Stimulated activated CD8-positive, alpha-beta memory T cell treated with anti-CD3 and anti-CD28 coated beads, Interleukin-4, amount 100 ng/mL, for 1 hour (primary cell): ENCODE measurements at places on chromosomes 16 and 17.

GRCh38 chr17:37650419-37651003 is 7.3 kb upstream of the DDX52 start:
- no peak for DNase-seq

GRCh38 chr17:17510456-17511292 is 14.5 kb upstream of the RASD1 start:
- no peak for DNase-seq

DNA sequence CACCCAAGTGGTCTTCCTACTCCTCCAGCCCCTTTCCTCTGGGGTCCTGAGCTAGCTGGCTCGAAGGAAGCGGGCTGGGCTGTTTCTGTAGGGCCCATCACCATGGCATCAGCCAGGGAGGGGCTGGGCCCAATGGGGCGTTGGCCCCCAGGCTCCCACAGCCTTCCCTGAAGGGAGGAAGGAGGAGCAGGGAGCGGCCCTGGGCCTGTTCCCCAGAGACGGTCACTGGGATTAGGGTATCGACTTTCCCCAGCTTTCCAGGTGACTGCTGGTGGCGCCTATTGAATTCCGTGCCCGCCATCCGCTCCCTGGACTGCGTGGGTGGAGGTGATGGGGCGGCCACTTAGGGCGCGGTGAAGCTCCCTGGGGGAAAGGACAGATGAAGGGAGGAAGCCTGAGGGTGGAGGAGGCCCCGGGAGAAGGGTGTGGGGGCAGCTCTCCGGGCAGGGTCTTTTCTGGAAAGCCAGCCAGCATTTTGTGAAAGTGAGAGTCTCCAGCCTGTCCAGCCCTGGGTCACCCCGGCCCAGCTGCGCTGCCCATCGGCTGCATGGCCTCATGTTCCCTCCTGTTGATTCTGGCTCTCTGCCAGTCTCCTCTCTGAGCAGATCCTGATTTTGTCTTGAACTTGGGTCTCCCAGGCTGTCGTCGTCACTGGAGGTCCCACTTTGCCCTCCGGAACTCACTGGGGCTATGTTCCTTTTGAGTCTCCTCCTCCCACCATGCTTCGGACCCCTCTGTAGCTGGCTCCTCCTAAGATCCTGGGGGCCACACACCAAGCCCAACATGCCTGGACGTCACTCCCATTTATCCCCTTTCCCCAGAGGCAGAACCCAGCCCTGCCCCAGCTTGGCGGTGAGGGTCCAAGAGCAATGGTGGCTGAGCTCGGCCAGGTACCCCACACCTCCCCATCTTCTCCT is 9.8 kb downstream of the NHERF1 start:
- no peak for DNase-seq

GRCh38 chr17:27871407-27871806 is 21.8 kb downstream of the LYRM9 start:
- DNase-seq, result no peak

DNA sequence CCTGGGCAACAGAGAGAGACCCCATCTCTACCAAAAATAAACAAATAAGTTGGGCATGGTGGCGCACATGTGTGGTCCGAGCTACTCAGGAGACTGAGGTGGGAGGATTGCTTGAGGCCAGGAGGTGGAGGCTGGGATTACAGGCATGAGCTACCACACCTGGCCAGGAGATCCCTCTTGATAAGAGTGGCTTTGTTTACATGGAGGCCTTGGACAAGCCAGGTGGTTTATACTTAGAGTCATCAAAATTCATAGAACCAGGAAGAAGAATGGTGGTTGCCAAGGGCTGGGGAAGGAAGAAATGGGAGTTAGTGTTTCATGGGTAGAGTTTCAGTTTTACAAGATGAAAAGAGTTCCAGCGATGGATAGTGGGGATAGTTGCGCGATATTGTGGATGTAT is 8.8 kb upstream of the ZFP1 start:
- no peak for DNase-seq

DNA sequence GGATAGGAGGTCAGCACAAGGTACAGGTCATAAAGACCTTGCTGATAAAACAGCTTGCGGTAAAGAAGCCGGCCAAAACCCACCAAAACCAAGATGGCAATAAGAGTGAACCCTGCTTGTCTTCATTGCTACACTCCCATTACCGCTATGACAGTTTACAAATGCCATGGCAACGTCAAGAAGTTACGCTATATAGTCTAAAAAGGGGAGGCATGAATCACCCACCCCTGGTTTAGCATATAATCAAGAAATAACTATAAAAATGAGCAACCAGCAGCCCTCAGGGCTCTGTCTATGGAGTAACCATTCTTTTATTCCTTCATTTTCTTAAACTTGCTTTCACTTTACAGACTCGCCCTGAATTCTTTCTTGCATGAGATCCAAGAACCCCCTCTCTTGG is 1.0 kb upstream of the HSBP1 start:
- no peak for DNase-seq

DNA sequence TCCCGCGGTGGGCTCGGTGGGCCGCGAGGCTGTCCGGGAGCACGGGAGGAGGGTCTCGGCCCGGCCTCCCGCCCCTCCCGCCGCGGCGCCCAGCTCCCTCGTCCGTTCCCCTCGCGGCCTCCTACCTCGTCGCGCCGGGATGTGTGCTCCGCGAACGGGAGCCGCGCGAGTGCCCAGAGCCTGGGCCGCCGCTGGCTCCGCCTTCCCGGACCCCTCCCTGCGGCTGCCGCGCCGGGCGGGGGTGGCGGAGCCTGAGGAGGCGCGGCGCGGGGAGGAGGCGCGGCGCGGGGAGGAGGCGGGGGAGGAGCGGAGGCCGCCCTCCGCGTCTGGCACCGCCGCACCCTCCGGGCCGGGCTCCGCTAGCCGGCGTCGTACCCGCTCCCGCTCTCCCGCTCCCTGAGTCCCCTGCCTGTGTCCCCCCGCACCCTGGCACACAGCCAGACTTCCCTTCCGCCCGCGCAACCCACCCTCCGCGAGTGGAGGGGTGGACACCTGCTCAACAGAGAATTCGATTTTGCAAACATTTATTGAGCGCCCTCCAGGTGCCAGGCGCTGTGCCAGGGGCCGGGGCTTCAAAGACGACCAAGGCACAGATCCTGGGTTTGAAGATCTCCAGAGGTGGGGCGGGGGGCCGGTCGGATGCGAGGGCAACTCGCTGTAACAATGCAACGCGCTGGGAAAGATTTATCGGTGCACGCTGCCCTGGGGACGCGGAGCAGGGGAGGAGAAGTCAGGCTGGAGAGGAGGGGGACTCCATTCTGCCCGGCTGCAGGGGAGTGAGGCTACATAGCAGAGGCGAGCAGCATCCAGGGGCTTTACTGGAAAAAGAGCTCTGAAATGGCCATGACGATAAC is at the start of gene MPP3:
TSS of gene MPP3 (minus strand) at position 171 of the 854 bp plus-strand sequence. CDS start 1,240 bp downstream, outside the sequence.
- DNase-seq, result no peak
